Right kidney (tissue), 9 donors: ENCODE measurements at places on chromosomes 11 and 22.

GRCh38 chr11:116984589-116984988, 113.6 kb downstream of the SIK3 start:
- no peak for DNase-seq

DNA sequence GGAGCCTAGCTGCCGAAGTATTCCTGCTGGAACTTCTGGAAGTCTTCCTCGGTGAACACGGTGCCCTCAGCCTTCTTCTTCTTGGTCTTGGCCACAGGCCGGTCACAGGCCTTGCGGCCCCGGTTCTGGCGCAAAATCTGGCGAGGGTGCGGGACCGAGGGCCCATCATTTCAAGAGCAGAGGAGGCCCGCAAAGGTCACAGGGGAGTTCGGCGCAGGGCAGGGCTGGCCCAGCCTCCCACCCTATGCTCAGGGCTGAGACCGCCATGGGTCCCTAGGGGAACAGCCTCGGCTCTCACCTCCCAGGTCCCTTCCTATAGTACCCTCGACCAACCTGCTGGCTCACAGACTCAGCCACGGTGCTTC, 3.1 kb downstream of the RPS19BP1 start:
- no peak for DNase-seq

GRCh38 chr11:93512949-93513667, 30.1 kb downstream of the SMCO4 start:
- DNase-seq, result no peak

GRCh38 chr22:37484480-37485394, 1.4 kb downstream of the MFNG start:
- DNase-seq, result peak; percentile 46

GRCh38 chr11:7645206-7645605, 28.1 kb downstream of the CYB5R2 start:
- no peak for DNase-seq

- no peak for DNase-seq
Observed at GRCh38 chr22:23106906-23107367, 34.9 kb downstream of the RSPH14 start.

DNA sequence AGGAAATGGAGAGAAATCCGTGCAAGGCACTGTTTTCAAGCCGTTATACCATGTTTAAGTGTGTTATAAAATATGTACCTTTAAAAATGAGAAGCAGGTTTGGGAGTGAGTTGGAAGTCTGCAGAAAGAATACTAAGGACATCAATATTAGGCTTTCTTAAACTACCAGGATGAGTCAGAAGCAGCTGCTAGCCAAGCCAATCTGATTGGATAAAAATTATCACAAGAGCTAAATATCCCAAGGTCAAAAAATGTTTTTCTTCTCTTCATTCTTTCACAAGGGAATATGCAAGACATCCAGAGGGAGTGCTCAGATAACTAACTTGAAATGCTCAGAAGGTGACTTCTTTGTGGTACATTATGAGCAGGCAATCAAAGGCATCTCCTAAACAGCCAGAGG, 19.3 kb upstream of the CKAP5 start:
- DNase-seq, result no peak

DNA sequence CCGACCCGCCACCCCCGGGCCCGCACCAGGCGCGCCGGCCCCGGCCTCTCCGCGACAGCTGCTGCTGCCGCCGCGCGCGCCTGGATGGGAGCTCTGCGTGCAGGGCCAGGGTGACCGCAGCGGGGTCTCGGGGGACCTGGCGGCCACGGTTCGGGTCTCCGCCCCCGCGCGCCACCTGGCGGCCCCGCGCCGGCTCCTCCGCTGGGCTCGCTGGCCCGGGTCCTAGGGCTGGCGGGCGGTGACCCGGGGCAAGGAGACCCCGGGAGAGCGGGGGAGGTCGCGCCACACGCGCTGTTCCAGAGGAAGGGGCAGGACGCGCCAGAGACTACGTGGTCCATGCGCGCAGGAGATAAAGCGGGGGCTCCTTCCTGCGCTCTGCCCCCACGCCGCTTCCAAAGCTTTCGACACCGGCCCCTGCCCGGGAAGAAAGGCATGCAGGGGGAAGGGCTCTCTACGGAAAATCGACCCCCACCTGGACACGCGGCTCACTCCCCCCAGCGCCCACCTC, 562 bp downstream of the SHANK2 start:
- peak; percentile 83 for DNase-seq

DNA sequence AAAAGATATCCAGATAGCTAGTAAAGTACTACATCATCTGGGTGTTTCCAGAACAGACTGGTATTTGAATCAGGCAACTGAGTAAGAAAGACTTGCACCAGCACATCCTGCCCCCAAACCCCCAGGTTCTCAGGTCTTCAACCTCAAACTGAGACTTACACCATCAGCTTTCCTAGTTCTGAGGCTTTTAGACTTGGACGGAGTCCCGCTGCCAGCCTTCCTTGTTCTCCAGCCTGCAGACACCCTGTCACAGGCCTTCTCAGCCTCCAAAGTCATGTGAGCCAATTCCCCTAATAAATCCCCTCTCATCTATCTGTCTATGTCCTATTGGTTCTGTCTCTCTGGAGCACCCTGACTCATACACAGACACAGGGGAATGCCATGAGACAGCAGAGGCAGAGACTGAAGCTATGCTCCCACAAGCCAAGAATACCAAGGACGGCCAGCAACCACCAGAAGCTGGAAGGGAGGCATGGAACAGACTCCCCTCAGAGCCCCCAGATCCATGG, 10.9 kb downstream of the SMCO4 start:
- no peak for DNase-seq

DNA sequence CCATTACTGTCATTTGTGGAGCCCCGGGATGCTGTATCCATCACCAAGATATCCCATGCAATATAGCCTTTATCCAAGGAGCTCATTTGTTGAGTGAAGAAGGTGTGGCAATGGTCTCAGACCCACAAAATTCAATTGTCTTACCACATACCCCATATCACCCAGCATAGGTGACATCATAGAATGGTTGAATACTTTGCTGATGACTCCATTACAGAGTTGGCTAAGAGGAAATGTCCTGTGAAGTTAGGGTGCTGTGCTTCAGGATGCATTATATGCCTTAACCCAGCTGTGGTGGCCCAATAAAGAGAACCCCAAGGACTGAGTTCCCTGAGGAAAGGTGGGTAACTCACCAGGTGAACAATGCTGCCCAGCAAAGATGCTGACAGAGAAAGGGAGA, 113.7 kb downstream of the EFCAB6 start:
- DNase-seq, result no peak
